ENCODE measurements at places on chromosomes 1 and 21.

DNA sequence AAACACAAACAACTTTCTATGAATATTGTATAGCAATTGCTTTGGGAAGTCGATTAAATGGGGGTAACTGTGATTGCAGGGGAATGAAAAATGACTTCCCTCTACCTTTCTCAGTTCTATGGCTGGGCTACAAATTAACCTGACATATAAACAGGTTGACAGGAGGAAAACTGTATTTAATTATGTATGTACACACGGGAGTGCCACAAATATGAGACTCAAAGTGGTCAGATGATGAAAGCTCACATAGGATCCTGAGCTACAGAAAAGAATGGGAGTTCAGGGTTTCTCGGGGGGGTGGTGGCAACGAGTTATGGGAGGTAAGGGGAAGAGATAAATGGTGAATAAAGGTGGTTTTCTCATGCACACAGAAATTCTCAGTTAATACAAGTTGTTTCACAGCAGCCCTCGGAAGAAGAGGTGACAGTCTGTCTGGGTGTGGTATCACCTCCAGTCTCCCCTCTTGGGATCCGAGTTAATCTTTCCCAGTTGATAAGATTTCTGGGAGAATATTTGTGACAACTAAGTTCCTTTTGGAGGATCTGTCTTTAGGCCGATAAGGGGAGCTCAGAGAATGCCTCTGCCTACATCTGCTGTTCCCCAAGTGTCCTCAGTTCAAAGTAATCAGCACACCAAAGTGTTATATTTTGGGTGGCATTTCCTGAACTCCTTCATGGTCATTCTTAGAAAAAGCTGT lies 26.3 kb downstream of the GADD45A start:
- DNase-seq: no peak

DNA sequence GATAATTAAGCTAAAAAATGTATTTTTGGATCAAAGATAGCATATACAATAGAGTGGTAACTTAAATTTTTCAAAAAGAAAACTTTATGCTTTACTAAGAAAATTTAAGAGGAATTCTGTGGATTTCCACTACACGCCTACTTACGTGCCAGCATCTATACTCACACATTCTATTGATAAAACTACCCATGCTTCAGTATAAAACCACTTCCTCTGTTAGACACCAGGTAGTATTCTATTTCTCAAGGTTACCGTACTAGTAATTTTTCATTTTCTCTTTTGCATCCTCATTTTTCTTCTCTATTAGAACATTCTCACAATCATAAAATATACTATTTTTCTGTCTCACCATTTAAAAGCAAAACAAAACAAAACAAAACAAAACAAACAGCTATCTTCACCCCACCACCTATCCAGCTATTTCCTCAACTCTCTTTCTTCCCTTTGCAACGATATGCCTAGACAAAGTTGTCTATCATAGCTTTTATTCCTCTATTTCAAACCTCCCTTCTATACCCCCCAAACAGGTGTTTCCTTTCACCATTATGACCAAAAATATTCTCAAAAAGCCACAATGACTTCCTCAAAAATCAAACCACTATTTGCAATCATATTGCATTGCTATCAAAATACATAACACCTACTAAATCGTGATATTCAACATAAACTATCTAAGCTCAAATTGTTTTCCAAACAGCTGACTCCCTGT lies 1652.0 kb downstream of the MRPL39 start:
- DNase-seq: no peak

DNA sequence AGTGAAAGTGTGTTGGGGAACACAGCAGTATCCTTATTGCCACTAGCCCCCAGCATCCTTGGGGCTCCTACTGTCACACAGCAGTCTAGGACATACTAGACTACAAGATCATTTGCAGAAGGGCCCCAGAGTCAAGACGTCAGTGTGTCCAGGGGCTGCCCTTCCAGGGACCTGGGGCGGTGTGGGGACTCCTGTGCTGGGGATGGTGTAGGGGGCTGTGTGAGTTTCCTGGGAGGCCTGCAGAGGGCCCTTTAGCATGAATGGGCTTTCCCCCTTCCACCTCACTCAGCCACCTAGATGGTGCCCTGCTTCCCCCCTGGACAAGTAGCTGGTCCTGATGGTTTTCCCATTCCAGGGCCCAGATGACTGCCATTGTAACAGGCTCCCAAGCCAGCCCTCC lies 17.5 kb upstream of the KIF21B start:
- no peak for DNase-seq

GRCh38 chr21:43916691-43917514 lies 51.9 kb downstream of the AGPAT3 start:
- DNase-seq: no peak

GRCh38 chr1:21674957-21675356 lies 5.8 kb upstream of the RAP1GAP start:
- DNase-seq: no peak

DNA sequence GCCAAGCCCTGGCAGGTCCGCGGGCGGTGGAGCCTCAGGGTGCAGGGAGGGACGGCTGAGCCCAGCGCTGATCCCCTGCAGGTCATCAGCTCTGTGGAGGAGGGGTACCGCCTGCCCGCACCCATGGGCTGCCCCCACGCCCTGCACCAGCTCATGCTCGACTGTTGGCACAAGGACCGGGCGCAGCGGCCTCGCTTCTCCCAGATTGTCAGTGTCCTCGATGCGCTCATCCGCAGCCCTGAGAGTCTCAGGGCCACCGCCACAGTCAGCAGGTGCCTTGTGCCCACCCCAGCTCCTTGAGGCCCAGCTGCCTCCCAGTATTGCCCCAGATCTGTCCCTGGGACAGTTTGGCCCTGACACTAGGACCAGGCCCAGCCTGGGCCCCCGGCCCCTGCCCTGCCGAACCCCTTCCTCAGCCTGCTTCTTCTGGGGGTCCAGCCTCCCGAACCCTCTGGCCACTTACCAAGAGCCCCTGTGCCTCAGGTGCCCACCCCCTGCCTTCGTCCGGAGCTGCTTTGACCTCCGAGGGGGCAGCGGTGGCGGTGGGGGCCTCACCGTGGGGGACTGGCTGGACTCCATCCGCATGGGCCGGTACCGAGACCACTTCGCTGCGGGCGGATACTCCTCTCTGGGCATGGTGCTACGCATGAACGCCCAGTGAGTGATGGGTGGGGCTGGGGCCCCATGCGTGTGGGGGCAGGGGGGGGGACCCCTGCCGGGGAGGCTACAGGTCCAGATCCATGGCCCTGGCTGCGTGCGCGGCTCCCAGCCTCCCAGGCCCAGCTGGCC lies 35.4 kb upstream of the C1QA start:
- DNase-seq: no peak

DNA sequence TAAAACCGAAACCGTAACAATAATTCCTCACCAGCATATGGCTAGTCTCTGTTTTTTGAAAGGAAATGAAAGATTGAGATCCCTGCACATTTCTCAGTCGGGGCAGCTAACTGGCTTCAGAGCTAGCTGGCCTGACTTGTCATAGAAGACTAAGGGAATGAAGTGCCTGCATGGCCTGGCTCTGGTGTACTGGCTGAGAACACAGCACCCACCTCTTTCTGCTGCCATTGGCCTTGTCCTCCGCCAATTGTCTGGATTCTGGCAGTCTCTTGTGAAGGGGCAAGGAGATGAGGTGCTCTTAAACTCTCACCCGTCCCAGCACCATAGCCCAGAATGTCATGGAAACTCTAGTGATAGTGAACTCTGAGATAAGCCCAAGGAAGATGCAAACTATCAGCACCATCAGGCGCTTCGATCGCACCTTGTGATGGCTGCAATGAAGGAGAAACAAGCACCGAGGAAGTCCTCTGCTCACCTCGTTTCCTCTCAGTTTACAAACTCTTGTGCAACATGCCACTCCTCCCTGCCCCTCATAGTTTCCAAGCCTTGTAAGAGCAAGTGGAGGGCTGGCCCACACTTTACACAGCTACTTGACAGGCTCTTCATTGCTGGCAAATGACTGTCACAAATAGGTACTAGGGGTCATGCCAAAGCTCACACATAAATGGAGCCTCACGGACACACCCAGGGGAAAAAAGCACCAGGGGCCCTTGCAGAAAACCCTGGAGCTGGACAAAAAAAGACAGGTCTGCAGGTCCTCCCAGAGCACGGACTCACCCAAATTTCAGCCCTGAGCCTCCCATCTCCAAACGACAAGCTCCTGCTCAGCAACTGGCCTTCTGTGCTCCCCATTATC lies 16.4 kb downstream of the INPP5B start:
- DNase-seq: no peak

GRCh38 chr1:238489006-238489405 lies 598.3 kb upstream of the ZP4 start:
- no peak for DNase-seq

DNA sequence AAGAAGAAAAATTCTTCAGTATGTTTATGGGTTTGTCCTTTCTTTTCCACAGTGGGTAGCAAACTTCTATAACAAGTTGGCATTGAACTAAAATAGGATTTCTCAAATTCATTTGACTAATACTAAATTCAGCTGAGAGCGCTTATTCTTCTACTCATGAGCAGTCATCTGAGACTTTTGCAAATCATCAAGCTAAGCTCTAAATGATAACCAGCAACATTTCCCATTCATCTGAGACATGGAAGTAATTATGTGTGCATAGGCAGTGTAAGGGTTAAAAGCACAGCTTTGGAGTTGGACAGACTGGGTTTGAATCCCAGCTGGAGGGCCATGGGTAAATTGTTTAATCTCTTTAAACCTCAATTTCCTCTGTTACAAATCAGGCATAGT lies 18.3 kb upstream of the CNR2 start:
- DNase-seq: no peak

DNA sequence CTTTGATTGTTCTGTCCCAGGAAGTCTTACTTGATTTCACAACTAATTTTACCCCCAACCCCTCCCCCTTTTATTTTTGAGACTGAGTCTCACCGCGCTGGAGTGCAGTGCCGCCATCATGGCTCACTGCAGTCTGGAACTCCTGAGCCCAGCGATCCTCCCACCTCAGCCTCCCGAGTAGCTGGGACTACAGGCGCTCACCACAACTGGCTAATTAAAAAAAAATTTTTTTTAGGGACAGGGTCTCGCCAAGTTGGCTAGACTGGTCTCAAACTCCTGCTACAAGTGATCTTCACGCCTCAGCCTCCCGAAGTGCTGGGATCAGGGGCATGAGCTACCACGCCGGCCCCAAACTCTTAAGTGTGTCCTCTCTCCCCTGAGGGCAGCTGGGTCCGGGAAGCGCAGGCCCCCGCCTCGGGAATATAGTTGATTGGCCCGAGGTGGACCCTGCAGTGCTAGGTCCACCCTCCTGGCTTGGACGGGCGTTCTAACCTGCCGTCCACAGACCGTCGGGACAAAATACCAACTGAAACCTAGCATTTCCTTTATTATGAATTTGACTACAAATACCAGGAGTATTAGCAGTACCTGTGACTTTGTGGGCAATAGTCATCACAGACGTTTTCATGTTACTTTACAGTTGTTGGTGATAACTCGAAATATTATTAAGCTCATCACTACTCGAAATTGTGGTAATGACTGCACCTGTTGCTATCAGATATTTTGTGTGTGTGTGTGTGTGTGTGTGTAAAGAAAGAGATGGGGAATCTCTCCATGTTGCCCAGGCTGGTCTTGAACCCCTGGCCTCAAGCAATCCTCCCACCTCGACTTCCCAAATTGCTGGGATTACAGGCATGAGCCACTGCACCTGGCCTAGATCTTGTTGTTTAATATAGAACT lies 642 bp upstream of the PARP1 start:
- DNase-seq: no peak

DNA sequence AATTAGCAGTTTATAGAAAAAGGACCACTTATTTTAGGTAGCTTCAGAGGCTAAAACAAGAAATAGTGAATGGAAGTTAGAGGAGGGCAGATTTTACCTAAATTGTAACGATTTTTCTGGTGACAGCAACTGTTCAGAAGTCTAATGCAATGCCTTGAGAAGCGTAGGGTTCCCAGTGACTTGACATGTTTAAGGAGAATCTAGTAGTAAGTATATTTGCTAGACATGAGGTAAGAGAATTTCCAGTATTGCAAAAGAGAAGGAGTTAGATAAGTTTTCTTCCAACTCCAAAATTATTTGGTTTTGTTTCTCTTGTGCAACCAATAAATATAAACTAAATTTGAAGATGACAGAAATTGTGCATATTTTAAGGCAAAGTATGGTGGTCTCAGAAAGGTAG lies 140.0 kb downstream of the SMYD3 start:
- no peak for DNase-seq

GRCh38 chr1:14725695-14726094 lies 127.2 kb downstream of the KAZN start:
- no peak for DNase-seq

GRCh38 chr1:229942501-229942900 lies 124.5 kb upstream of the GALNT2 start:
- DNase-seq: peak; percentile 52

- no peak for DNase-seq
These were observed 454 bp downstream of the CORT start for GRCh38 chr1:10450156-10450814.

GRCh38 chr1:109304226-109304920 lies 2.4 kb downstream of the MYBPHL start:
- no peak for DNase-seq
